ENCODE measurements at places on chromosomes 2 and 18.

GRCh38 chr18:31138709-31139108 is 23.9 kb downstream of the DSC1 start:
- H3K27ac ChIP-seq = no peak overlapping the region
- DNase-seq = no peak
- H3K4me1 ChIP-seq = no peaks in the 10 kb centered on the region
- H3K4me3 ChIP-seq = no peak overlapping the region

DNA sequence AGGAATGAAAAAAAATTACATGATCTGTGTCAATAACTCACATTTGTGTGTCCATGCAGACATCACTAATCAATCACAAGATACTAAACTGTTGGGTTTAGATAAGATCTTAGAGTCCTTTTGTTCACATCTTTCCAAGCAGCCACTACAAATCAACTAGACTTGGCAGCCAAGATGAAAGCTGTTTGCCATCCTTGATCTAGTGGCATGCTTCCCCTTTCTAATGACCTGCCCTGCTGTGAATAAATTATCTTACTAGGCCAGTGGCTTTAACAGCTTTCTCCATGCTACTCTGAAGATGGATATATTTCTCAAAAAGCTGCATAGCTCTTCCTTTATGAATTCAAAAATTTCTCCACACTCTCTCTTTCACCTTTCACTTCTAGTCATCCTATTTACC is 1338.0 kb upstream of the ACVR2A start:
- H3K27ac ChIP-seq = no peak overlapping the region
- no peaks in the 10 kb centered on the region for H3K36me3 ChIP-seq
- H3K27me3 ChIP-seq = no peaks in the 10 kb centered on the region
- no peak overlapping the region for H3K4me3 ChIP-seq
- H3K4me1 ChIP-seq = no peaks in the 10 kb centered on the region
- DNase-seq = no peak

DNA sequence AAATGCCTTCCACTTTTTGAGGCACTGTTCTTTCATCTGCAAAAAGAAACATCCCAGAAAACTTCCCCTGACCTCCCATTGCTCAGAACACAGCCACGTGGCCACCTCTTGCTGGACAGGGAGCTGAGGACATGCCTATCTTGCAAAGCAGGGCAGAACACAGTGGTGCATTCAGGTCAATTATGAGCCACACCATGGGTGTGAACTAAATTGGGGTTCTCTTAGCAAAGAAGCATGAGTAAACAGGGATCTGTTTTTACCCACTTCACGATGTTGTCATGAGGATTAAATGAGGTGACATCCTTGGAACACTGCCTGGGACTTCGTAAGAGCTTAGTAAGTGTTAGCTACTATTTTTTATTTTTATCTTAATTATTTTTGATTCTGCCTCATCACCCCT is 25.1 kb downstream of the BMP10 start:
- no peaks in the 10 kb centered on the region for H3K4me1 ChIP-seq
- DNase-seq = no peak
- H3K27ac ChIP-seq = no peak overlapping the region
- H3K36me3 ChIP-seq = no peaks in the 10 kb centered on the region
- H3K4me3 ChIP-seq = no peak overlapping the region

GRCh38 chr18:50311650-50312049 is 24.2 kb upstream of the CXXC1 start:
- DNase-seq = no peak
- peaks cover 3% of the 10 kb centered on the region for H3K4me1 ChIP-seq
- H3K27ac ChIP-seq = no peak overlapping the region
- H3K27me3 ChIP-seq = no peaks in the 10 kb centered on the region

- no peak overlapping the region for H3K4me3 ChIP-seq
- H3K27ac ChIP-seq = peak overlapping the region; percentile 68
- H3K27me3 ChIP-seq = no peaks in the 10 kb centered on the region
- DNase-seq = peak; percentile 14
These were observed 128.6 kb downstream of the BIRC6 start for GRCh38 chr2:32485399-32485798.
